ENCODE measurements at places on chromosomes 2 and 18.

DNA sequence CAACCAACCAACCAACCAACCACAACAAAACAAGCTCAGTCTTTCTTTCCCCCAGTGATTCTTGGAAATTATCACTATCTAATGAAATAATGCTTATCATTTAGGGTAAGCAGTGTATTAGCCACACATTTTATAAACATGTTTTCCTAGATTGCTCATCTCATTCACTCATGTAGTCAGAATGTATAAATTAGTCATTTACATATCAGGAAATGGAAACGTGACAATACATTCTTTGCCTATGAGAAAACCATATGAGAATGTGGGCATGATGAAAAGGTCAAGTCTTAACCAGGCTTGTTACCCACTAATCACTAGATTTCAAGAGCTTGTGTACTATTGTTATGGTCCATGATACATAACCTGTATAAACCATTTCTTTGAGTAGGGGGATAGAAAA is 1583.4 kb upstream of the PIK3C3 start:
- no peak for DNase-seq

DNA sequence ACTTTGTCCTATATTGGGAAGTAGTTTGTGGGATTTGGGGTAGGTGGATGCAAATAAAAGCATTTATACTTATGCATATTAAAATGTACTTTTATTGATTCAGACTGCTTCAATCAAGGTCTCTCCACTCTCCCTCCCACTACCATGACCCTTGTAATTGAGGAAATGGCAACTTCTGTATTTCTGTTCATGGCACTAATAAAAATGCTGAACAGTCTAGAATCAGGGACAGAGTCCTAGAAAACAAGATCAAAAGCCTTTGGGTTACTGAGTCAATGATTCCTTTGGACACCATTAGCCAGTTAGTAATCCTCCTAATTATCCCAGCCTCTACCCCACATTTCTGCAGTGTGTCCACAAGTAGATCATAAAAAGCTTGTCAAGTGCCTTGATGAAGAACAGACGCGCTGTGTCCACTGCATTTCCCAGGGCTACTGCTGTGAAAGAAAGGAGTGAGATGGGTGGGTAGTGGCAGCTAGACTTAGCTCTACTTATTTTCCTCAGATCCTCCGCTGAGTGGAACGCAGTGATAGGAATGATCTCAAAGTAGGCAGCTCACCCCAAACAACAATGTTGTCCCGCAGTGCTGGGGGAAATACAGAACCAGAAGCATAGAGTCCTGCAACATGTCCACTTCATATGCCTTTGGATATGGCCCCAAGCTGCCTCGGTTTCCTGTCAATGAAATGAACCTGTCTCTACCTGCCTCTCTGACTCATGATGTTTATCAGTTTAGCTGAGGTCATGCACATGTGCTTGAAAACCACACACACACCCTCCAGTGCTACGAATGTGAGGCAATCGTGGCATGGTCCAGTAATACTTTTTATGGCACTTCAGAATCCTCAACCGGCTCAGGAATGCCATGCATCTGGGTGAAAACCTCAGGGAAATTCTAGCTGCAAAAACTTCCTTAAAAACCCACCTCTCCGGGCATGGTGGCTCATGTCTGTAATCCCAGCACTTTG is 115.5 kb downstream of the COL6A3 start:
- no peak for DNase-seq

DNA sequence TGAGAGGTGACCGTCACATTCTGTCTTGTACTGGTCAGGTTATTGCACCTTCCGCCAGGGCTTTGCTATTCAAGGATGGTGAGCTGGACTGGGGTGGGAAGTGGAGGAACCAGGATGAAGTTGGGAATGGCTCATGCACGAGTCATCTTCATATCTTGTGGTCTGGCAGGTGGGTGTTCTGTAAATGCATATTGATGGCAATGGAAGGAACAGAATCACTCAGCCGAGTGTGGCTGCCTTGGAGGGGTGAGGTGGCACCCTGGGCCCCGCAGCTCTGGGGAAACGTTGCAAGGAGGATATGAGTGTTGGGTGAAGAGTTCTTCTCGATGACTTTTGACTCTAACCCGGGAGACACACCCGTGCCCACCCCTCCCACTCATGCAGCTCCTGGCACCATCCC is 1.2 kb downstream of the NEU2 start:
- no peak for DNase-seq

GRCh38 chr18:7950380-7951136 is 383.4 kb downstream of the PTPRM start:
- peak; percentile 25 for DNase-seq

- no peak for DNase-seq
These were observed 93.4 kb upstream of the FN1 start for GRCh38 chr2:215529271-215529670.

DNA sequence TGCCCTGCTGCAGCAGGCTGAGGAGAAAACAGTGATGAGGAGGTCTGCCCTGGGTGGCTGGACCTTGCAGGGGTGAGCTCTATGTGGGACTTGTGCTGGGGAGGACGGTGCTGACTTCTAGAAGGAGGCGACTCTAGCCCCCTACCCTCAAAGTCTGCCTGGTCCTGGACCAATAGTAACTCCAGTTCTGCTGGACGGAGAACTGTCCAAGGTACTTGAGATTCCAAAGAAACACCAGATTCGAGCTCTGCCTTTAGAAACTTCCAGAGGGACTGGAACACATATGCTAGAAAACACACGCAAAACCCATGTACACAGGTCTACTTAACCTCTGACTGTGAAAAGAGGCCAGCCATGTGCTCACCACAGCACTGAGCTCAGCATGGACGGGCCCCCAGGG is 260.6 kb downstream of the TWIST2 start:
- no peak for DNase-seq

DNA sequence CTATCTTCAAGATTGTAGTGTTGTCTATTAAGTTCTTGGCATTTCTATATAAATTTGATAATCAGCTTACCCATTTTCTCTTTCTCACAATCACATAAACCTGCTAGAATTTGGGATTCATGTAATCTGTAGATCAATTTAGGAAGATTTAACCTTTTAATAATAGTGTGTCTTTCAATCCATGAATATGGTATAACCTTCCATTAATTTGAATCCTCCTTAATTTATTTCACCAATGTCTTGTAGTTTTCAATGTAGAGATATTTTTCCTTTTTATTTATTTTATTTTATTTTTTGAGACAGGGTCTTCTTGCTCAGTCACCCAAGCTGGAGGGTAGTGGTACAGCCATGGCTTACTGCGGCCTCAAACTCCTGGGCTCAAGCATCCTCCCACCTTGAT is 20.2 kb downstream of the SANBR start:
- DNase-seq, result no peak

- no peak for DNase-seq
These were observed 142.4 kb upstream of the SOX11 start for GRCh38 chr2:5549771-5550170.

GRCh38 chr2:133012847-133013734 is 343.1 kb upstream of the LYPD1 start:
- no peak for DNase-seq

DNA sequence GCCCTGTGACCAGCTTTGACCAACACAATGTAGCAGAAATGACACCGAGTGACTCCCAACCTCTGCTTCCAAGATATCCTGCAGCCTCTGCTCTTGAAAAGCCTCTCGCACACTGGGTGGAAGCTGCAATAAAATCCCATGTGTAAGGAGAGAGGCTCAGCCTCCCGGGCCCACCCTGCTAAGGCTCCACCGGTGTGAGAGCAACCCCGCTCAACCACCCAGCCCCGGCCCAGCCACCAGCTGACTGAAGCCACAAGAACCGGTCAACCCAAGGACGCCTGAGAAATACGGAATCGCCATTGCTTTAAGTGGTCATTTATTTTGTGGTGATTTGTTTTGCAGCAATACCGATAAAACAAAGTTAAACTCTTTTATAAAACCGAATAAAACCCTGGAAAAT is 452.8 kb upstream of the SMIM21 start:
- DNase-seq, result no peak

Measured in activated CD4-positive, alpha-beta T cell treated with anti-CD3 and anti-CD28 coated beads, Interleukin-2, Interleukin-4, amounts not matched to agents 100 ng/mL and 50 ng/mL, durations not matched to agents 16 hours and 8 hours (primary cell).